Activated T-cell treated with anti-CD3 and anti-CD28 coated beads, Interleukin-2, amount 50 U/mL, for 24 hours (primary cell): ENCODE measurements at places on chromosomes 1 and 21.

DNA sequence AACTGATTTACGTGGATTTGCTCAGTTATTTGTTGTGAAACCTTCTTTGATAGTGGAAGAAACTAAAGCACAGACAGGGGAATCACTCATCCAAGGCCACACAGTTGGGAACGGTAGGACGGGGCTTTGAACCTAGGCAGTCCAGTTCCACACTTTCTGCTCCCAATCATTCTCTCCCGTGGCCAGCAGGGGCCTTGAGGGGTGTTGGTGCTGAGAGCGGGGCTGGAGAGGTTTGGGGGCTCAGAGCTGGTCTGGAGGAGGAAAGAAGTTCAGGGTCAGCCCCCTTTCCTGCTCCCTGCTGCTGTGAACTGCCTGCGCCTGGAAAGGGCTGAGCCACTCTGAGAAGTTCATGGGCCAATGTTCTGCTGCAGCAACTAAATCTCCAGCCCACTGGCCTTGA, 31.4 kb upstream of the ACTL8 start:
- DNase-seq, result no peak

- no peak for DNase-seq
Measured at GRCh38 chr1:172484252-172484651, 40.4 kb upstream of the PIGC start.

DNA sequence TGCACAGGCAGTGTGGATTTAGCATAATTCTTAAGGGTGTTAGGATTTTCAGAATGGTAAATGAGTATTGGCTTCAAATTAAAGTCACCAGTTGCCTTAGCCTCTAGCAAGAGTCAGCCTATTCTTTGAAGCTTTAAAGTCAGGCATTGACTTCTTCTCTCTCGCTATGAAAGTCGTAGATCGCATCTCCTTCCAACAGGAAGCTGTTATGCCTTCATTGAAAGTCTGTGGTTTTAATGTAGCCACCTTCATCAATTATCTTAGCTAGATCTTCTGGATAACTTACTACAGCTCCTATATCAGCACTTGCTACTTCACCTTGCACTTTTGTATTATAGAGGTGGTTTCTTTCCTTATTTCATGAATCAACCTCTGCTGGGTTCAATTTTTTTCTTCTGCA, 320.2 kb downstream of the PTPRC start:
- DNase-seq, result no peak

- no peak for DNase-seq
Measured at GRCh38 chr1:244778344-244778743, 57.1 kb upstream of the COX20 start.

DNA sequence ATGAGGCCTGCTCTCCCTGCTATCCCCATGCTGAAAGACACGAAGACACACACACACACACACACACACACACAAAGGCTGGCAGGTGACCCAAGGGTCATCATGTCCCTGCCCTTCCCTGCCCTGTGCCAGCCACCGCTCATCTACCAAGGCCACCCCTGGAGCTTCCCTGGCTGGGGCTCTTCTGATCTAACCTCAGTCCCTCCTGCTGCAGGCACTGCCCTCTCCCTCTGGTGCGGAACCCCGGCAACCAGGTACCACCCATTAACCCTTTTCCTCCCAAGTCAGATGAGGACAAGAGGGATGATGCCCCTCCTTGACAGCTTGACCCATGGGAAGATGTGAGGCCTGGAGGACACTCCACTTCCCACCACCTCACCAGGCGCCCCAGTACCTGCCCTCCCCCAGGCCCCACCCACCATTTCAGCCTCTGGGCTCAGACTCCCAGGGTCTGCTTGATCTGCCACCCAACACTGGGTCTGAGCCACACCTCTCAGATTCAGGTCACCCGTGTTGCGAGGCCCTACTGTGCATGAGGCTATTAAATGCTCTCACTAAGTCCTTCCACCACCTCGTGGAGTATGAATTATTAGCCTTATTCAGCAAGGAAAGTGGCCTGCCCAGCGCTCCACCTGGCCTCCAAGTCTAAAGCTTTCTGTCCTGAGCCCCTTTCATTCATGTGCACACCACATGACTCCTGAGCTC, 2.5 kb downstream of the SDC3 start:
- DNase-seq, result no peak

GRCh38 chr1:17661546-17662157, 93.5 kb upstream of the ACTL8 start:
- peak; percentile 68 for DNase-seq

GRCh38 chr1:31627930-31628559, 10.6 kb downstream of the HCRTR1 start:
- no peak for DNase-seq

DNA sequence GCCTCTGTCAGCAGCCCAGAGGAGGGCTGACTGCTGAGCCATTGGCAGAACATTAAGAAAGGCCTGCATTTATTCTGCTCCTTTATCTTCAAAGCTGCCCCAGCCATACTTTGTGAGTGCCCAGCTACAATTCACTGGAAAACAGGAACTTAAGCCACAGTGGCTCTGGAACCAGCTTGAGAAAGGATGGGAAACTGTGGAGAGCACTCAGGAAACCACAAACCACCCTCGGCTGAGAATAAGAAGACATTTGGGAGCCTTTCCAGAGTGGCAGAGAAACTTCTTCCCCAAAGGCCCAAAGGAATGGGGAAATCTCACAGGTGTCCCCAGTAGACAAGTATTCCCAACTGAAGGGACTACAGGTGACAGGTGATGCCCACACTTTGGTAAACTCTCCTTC, 1.8 kb downstream of the LAMB3 start:
- DNase-seq, result no peak

DNA sequence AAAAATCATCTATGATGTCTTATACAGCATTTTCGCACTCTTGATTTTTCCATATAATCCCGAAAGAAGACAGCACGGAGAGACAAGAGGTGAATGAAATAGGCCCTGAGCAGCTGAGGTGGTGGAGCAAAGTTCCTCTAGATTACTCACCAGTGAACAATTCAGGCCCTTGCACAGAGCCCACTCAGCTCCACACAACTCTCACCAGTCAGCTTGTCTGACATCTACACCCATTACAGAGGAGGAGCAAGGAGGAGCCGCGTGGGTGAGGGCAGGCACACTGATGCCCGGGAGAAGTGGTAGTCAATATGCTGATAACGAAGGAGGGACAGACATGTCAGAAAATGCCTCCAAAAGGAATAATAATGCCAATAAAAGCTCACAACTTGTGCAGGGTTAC, 59.9 kb downstream of the DNM3 start:
- DNase-seq, result no peak

DNA sequence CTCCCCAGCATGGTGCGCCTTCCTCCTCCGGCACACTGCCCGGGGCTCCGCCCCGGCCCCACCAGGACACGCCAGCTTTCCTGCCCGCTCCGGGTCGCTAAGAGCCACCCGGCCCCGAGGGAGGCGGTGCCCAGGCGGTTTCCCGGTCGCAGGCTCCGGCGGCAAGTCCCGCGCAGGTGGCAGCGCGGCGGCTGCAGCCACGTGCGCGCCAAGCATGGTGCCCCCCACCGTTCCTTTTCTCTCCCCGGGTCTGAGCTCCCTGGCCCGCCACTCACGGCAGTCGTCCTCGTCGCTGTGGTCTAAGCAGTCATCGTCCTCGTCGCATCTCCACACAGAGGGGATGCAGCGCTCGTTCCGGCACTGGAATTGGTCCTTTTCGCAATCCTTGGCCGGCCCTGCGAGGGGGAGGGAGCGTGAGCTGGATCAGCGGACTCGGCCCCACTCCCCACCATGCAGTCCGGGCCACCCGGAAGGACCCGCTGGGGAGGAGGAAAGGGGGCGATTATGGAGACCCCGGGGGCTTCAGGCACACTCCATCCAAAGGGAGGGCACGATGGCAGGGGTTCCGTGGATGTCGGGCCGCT, 1.2 kb downstream of the LRP8 start:
- DNase-seq, result no peak

DNA sequence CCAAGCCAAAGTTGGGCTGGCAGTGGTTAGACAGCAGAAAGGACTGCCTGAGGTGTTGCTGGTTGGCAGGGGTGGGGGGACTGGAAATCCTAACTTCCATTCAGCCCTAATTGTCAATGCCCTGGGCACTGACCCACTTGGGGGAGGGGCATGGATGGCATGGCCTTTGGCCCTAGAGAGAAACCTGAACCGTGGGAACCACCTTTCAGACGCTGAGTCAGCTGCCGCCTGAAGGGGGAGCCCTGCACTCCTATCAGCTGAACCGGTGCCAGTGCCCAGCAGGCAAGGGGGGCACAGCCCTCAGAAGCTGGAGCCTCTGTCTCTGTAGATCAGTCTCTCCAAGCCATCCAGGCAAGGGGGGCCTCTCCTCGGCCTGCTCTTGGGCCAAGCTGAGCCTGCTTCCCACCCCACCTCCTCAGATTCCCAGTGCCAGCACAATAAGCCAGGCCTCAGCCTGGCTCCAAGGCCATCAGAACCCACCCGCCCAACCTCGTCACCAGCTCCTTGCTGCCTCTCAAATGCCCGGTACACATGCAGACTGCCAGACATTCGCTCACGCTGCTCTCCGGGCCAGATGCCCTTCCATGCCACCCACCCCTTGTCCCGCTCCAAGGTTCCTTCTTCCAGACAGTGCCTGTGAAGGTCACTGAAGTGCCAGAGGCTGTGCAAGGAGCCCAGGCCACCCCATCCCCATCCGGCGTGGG, 11.6 kb downstream of the TINAGL1 start:
- peak; percentile 65 for DNase-seq

GRCh38 chr1:201903135-201903534, 14.4 kb downstream of the SHISA4 start:
- DNase-seq, result no peak

GRCh38 chr1:109886827-109887226, 23.8 kb upstream of the CSF1 start:
- DNase-seq, result no peak

DNA sequence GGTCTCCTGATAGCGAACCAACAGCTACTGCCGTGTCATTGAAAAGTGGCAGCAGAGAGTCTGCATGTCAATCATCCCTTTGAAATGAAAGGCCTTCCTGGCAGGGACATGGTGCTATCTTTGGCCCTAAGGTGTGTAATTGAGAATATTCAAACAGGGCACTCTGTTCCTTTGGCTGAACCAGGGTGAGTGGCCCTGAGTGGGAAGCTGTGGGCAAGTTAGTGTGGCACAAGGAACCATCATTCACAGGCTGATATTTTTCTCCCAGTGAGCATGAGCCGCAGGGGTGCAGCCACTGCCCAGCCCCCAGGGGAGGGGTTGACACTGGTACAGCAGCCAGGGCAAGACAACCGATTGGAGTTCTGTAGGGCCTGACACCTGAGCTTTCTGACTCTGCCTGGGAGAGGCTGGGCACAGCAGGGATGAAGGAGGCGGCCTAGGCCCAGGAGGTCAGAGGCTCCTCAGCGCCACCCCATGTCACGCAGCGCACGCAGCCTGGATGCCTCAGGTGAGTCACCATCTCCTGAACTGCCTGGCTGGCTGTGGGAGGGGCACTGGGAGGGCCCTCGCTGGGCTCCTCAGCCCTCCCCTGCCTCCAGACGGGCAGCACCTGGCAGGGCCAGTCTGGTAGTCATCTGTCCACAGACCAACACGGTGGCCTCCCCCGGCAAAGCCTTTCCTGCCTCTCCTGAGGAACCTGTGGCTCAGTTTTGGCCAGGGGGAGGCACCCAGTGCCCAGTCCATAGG, 13.2 kb downstream of the QSOX1 start:
- no peak for DNase-seq

DNA sequence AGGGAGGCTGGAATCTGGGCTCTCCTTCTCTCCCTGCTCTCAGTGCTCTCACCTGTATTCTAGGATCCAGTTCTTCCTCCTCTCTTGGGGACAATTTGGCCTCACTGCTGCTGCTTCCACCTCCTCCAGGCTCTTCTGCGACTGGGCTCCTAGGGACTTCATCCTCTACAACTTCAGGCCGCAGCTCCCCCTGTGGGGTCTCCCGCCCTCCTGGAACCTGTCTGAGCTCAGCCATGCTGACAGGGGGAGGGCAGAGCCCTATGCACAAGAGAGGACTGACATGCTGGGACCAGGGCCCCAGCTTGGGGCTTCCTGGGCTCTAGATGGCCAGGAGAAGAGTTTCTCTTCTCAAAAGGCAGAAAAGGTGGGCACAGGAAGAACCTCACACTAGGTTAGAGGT, 1.0 kb downstream of the SH3BP5L start:
- peak; percentile 23 for DNase-seq

DNA sequence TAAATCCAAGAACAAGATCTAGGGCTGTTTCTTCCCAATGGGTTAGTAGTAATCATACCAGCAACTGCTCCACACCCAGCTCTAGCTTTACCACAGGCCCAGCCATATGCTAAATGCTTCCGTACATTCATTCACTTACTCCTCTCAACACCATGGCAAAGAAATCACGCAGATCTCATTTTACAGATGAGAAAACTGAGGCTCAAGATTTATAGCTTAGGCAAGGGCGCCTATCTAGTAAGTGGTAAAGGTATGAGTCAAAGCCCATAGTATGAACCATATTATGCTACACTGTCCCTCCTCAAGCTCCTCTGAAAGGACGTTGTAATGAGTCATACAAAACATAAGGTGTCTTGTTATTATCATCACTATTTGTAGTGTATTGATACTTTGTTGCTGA, 82.2 kb downstream of the NIBAN1 start:
- no peak for DNase-seq

GRCh38 chr1:27388337-27389005, 4.0 kb upstream of the GPR3 start:
- DNase-seq, result peak; percentile 82

DNA sequence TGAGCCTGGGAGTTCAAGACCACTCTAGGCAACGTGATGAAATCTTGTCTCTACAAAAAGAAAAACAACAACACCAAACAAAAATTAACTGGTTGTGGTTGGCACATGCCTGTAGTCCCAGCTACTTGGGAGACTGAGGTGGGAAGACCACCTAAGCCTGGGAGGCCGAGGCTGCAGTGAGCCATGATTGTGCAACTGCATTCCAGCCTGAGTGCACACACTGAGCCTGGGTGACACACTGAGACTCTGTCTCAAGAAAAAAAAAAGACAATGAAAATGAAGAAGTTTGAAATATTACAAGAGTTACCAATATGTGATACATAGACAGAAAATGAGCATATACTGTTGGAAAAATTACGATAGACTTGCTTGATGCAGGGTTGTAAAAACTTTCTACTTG, 31.9 kb downstream of the PDC start:
- no peak for DNase-seq

DNA sequence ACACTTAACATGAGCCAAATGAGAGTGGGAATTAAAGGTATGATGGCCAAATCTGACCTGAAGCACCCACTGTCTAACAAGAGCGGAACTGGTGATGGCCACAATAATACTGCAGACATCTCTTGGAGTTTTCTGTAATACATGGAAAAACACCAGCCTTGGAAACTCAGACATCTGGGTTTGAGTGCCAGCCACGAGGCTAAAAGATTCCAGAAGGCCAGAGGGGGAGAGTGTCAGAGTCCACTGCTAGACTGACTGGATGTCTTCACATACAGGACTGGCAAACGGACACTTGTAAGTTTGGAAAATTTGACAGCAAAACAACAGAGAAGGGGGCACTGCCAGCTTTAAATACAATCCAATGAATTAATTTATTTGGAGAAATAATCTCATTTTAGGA, 175.1 kb downstream of the ADSS2 start:
- no peak for DNase-seq
